Naive thymus-derived CD4-positive, alpha-beta T cell (primary cell): ENCODE measurements at places on chromosomes 2 and 18.

GRCh38 chr18:55833543-55833942 is 245.6 kb upstream of the TCF4 start:
- no peaks in the 10 kb centered on the region for H3K27me3 ChIP-seq
- H3K36me3 ChIP-seq = no peaks in the 10 kb centered on the region
- H3K4me3 ChIP-seq = no peak overlapping the region
- H3K4me1 ChIP-seq = no peaks in the 10 kb centered on the region

- no peak for DNase-seq
- no peaks in the 10 kb centered on the region for H3K36me3 ChIP-seq
- no peak overlapping the region for H3K27ac ChIP-seq
- H3K4me3 ChIP-seq = no peak overlapping the region
- peaks cover 3% of the 10 kb centered on the region for H3K27me3 ChIP-seq
Observed at GRCh38 chr2:184598002-184598315, 370 bp upstream of the ZNF804A start.

DNA sequence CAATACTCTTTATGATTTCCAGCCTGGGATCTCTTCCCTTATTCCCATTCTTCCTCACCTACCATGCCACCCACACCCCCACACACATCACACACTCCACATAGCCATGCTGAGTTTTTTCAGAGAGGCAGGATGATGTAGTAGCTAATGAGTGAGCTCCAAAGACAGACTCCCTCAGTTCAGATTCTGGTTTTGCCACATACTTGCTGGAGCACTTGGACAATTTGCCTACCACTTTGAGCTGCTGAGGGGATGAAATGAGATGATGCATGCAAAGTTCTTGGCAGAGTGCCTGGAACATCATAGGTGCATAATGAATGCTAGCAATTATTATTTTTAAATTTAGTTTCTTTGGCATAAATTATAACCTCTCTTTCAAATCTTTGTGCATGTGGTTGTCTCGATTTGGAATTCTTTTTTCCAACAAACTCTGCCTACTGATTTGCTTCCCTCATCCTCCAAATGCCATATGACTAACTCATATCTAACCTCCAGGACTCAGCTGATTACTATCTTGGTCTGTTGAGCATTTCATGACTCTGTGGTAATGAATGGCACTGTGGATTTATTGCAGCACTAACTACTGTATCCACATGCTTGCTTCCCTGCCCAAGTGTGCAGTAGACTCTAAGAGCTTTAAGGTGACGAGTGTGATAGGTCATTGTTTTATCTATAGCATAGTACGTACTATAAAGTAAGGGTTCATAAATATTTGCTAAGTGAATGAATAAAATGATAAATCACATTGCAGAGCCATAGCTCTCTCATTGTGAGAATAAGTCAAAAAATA is 99.1 kb downstream of the TACR1 start:
- H3K36me3 ChIP-seq = no peaks in the 10 kb centered on the region
- no peaks in the 10 kb centered on the region for H3K27me3 ChIP-seq
- H3K4me3 ChIP-seq = no peak overlapping the region
- no peaks in the 10 kb centered on the region for H3K4me1 ChIP-seq
- no peak overlapping the region for H3K27ac ChIP-seq

GRCh38 chr2:46925474-46926351 is 10.1 kb upstream of the MCFD2 start:
- no peak overlapping the region for H3K4me3 ChIP-seq
- H3K27ac ChIP-seq = no peak overlapping the region
- no peak for DNase-seq
- H3K27me3 ChIP-seq = no peaks in the 10 kb centered on the region
- no peaks in the 10 kb centered on the region for H3K36me3 ChIP-seq
- peaks cover 5% of the 10 kb centered on the region for H3K4me1 ChIP-seq

GRCh38 chr18:56651771-56652092 is 573 bp downstream of the WDR7 start:
- H3K4me3 ChIP-seq = peak overlapping the region; percentile 94
- no peaks in the 10 kb centered on the region for H3K27me3 ChIP-seq
- H3K4me1 ChIP-seq = peaks cover 27% of the 10 kb centered on the region
- H3K27ac ChIP-seq = peak overlapping the region; percentile 75
- DNase-seq = no peak

DNA sequence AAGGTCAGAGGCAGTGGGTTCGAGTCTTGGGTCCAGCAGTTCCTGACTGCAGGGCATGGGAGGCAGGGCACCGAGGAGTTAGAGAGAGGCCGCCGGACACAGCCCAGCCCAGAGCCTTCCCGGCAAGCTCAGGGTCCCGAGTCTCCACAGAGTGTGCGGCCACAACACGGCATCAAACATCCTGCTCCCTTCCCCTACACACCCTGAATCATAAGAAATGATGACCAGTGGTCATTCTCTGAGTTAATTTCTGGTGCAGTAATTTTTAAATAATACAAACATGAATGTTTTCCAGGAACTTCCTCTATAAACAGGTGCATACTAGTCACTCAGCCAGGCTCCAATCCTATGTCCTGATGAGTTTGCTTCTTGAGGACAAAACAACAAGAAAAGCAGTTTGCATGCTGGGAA is 118.0 kb downstream of the PXDN start:
- no peaks in the 10 kb centered on the region for H3K4me1 ChIP-seq
- H3K27ac ChIP-seq = no peak overlapping the region
- no peak overlapping the region for H3K4me3 ChIP-seq

GRCh38 chr2:174844295-174844708 is 80.0 kb upstream of the CHRNA1 start:
- H3K4me1 ChIP-seq = no peaks in the 10 kb centered on the region
- no peak for DNase-seq
- H3K27me3 ChIP-seq = no peaks in the 10 kb centered on the region
- H3K4me3 ChIP-seq = no peak overlapping the region
- no peaks in the 10 kb centered on the region for H3K36me3 ChIP-seq
